Left colon (tissue), 2 donors: ENCODE measurements at places on chromosomes 4 and X. TPM values are rescaled to one million over a fixed set of nuclear protein-coding genes. Genes with fewer than 3 reads are reported as not detected.

DNA sequence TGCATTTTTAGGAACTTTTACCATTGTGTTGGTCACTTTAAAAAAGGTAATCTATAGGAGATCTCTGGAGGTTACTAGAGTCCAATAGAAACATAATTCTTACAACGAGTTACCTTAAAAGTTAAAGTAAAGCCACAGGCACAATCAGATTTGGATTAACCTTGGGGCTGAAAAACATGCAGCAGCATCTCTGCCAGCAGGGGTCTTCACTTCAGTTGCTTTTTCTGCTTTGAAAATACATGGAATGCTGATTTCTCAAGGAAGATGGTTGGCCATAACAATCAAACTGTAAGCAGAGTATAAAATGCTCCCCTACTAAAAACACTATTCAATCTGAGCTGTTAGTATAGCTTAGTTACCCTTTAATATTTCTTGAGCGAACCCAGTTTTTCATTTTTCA is 1072.3 kb upstream of the PCDH10 start:
- no peak for DNase-seq

DNA sequence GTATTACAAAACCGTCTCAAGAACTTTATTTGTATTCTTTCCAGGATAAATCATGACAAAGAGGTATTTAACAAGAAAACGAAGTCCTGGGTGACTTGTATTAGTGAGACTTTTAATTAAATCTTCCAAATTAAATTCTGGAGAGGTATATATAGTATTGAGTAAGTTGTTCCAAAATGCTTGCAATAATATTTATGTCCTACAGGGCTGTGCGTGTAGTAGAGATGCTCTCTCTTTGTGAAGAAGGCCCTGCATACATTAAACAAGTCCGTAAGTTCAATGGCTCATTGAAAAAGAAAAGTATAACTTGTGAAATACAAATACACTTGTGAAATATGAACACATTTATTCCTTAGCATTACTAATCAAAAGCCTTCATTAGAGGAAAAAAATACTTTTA is 211.4 kb downstream of the ARHGAP24 start:
- DNase-seq = no peak

GRCh38 chrX:11953615-11954014 is 184.7 kb upstream of the FRMPD4 start:
- DNase-seq = no peak

DNA sequence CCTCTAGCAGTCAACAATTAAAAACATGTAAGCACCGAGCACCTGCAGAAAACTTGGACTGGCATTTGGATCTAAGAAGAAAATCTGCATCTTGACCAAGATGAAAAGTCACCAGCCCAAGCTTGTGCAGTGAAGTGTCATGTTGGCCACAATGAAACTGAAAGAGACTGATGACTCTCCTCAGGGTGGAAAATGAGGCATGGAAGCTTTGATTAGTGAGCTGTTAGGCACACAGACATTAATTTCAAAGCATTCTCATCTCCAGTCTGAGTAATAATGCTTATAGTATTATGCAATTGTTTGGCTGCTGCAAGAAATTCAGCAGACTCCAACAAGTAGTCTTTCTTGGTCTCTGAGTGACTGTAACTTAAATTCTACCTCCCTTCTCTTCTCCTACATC is 150.1 kb downstream of the AR start:
- DNase-seq = no peak

DNA sequence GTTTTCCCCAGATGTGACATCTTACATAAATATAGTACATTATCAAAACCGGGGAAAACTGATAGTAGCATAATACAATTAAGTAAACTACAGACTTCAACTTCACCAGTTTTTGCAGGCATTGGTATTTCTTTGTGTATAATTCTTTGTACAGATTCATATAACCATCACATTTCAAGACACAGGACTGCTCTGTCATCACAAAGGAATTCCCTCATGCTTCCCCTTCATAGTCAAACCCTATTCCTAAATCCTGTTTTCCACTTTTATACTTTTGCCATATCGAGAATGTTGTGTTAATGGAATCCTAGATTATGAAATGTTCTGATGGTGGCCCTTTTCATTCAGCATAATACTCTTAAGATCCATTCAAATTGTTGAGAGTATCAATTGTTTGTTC is 36.0 kb downstream of the STIM2 start:
- no peak for DNase-seq

DNA sequence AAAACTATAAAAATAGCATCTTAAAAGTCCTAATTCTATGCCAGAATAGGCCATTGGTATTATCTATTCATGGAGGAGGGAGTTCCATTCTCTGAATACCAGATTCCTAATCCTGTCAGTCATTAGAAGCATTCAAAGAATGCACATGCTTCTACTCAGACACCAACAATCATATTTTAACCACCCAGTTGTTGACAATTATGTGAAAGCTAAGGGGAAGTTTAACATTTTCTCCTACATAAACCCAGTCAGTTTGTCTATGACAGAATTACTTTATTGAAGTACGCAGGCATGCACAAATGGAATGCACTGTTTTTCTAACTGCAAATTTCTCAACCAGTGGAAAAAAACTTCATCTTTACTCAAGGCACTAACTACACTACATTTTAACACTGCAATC is 69.6 kb upstream of the MTNR1A start:
- no peak for DNase-seq

- no peak for DNase-seq
Measured at GRCh38 chr4:40905414-40905813, 155.7 kb downstream of the NSUN7 start.

The DCUN1D4 gene
- 29.7 TPM for total RNA-seq
